ENCODE measurements at places on chromosomes 1 and 21. TPM values are rescaled to one million over a fixed set of nuclear protein-coding genes. Genes with fewer than 3 reads are reported as not detected.

DNA sequence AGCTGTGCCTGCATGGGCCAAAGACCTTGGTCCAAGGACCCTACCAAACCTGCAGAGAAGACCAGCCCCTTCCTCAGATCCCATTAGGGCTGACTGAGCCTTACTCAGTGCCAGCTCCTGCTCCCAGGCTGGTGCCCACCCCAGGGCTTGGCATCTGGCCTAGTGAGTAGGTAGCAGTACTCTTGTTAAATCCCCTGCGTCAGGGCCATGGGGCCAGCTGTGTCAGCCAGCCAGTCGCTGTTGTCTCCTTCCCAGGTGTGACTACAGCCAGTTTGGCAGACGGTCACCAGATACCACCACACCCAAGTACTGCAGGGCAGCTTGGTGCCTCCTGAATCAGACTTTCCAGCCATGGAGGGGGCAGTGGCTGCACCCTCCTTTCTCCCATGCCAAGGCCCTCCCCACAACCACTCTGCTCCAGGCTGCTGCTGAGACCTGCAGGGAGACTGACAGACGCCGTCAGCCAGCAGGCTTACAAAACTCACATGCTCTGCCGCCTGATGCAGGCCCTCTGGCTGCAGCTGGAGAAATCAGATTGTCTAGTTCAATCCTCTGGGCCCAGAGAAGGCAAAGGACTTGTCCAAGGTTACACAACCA is 3.0 kb downstream of the TENT5B start:
- no peak for DNase-seq

- DNase-seq, result no peak
These were observed 55.9 kb downstream of the PCBP3 start for GRCh38 chr21:45699251-45699942.

Gene IRF6
- 44.1 TPM for total RNA-seq

DNA sequence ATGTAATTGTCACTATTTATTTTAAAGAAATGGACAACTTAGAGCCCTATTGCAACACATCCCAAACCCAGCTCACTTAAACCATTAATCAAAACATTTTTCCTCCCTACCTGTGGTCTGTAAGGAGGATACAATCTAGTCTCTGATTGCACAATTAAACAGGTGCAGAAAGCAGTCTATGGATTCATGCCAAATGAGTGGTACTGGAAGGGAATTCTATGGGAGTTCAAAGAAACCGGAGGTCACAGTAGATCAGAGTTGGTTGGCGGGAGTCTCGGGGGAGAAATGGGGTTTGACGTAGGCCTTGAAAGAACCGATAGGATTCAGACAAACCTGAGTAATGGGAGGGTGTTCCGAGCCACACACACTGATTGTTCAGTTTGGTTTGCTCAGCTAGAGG is 314.9 kb downstream of the KIF26B start:
- DNase-seq, result no peak

Gene HTR1D
- total RNA-seq, result 1.7 TPM

GRCh38 chr1:245549996-245550719 is 395.4 kb downstream of the KIF26B start:
- DNase-seq, result no peak

Gene SLC37A1
- total RNA-seq, result 24.9 TPM

Gene CYB561D1
- 9.6 TPM for total RNA-seq

Data from Calu3 (cell line).